ENCODE measurements at places on chromosomes 16 and 17.

DNA sequence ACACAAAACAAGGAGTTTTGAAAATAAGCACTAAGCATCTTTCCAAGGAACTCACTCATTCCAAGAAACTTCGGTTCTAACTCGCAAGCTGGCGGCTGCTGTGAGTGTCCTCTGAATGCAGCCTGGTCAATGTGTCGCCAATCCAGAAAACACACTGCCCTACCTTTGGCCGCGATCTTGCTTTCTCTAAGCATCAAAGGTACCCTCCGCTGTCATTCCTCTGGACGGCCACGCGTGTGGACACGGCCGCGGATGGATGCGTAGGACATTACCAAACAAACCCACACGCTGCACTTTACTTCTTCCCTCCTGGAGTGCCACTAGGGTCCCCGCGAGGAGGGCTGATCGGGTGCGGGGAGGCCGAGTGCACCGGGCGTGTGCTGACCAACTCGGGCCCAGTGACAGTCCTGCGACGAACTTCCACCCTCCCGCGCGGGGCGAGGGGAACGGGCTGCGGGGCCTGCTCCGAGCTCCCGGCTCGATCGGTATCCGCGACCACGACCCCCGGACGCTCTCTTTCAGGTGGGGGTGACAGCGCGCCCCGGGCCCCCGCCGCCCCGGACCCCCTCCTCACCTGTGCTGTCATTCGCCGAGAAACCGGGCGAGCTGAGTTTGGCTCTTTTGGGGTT lies 1.1 kb downstream of the CREBBP start:
- peak; percentile 4 for DNase-seq

DNA sequence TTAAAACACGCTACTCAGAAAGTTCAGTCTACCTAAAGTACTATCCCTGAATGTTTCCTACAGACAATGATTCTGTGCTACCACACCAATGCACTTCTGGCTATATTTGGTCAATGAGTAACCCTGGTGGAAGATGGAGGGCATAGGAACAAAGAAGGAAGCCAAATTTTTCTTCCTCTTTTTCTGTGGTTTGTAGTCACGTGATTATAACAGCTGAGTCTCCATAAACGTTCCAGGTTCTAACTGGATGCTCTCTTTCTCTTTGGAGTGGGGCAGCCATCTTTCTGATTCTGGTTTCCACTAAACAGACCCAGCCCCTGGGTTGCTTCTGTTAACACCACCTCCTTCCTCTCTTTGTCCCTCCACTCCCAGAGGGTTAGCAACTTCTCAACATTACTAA lies 274.9 kb downstream of the CDH11 start:
- no peak for DNase-seq

DNA sequence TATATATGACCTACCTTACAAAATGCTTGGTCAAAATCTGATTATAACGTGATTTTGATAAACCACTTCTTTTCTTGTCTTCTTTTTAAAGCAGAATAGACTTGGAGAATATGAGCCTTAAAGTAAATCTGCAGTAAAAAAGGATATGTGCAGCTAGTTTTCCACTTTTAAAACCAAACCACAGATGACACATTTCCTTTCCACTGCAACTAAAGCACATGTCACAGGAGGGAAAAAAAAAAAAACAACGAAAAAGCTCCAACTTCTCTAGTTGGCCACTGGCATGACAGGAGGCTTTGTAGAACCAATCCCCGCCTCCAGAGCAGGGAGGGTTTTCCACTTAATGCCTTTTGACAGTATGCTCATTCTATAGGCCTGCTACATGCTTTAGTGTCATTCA lies at the start of gene EVI2A:
Gene EVI2A, minus strand, starts transcription at position 142 of the 400 bp plus-strand sequence. CDS start 2,609 bp downstream, outside the sequence.
- DNase-seq, result peak; percentile 57

- no peak for DNase-seq
Observed at GRCh38 chr17:46078675-46079074, 79.6 kb downstream of the STH start.

DNA sequence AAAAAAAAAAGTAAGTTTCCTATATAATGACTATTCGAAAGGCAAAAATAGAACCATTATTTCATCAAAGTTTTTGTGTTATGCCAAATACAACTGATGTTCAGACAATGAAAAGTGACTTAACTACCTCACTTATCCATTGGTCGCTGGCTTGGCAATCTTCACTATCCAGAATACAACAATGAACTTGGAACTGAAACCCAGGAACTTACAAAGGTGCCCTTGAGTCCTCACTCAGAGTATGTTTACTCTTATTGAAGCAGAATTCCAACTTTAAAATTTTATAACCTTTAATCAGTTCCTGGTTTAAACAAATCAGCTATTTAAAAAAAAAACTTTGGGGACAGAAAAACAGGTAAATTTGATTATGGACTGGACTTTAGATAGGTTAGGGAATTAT lies 34.1 kb downstream of the HELZ start:
- DNase-seq, result no peak

DNA sequence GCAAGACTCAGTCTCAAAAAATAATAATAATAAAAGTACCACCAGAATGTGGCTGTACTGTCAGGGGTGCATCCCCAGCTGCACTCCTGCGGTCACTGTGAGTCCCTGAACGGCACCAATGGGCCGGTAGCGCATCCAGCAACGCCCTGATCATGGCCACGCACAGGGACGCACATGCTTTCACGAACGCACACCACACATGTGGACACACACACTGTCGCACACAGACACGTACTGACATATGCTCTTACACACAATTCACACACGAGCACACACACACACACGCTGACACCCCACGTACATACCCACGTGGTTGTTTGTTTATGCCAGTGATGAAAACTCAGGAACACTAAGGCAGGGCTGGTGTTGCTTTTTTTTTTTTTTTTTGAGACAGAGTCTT lies 21.8 kb downstream of the DOC2B start:
- DNase-seq, result no peak

GRCh38 chr17:78999947-79000395 lies 9.6 kb downstream of the CANT1 start:
- DNase-seq, result no peak

DNA sequence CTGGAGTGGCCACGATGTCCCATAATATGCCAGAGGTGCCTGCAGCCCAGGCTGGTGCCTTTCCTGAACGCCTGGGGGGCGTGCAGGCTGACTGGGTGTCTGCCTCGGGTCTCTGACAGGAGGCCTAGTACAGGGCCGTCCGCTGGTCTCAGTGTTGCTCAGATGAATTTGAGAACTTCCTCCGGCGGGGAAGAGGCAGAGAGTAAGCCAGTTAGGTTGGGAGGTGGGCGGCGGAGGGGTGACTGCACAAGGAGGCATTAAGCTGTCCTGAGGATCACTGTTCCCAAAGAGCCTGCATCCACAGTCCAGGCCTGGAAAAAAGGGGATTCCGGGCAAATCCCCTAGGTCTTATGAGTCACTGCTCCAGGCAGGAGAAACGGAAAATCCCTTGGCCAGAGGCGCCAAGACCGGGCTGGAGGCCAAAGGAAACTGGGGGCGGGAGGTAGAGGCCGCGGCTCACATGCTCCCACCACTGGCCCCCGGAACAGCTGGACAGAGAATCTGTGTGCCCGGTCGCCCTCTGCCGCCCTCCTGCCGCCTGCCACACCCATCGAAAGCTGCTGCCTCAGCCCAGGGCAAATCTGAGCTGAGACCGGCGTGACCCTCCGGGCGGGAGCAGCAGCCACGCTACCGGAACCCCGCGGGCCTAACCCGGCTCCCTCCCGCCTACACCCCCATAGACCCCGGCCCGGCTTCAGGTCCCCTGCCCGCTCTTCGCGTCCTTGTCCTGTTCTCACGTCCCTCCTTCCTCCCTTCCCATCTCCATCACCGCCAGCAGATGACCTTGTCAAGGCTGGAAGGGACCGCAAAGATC lies 1.2 kb downstream of the TRIM47 start:
- DNase-seq, result no peak

DNA sequence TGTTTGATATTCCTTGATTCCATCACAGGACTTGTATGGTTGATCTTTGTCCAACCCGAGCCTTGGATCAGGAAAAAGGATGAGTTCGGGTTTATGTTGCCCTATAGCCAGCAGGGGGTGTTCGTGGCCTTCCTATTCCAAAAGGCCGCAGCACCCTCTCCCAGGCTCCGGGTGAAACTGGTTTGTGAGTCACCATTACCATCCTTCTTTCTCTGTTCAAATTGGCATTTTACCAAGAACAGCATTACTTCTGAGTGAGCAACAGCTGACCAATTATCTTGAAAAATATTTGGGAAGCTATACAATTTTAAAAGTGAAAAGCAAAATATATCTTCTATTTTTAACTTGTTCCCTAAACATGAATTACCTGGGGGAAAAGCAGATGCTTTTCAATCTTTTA lies 24.3 kb upstream of the KRT20 start:
- DNase-seq, result peak; percentile 54

- DNase-seq, result no peak
Observed at GRCh38 chr17:81365601-81366585, 29.4 kb upstream of the BAHCC1 start.

- no peak for DNase-seq
Observed at GRCh38 chr16:16121185-16121727, 102.0 kb downstream of the ABCC6 start.

- DNase-seq, result no peak
Observed at GRCh38 chr16:50712560-50712898, 19.1 kb downstream of the NOD2 start.

- DNase-seq, result no peak
Observed at GRCh38 chr17:17141279-17141678, 64.9 kb downstream of the PLD6 start.

- DNase-seq, result no peak
Observed at GRCh38 chr17:78324391-78325075, 35.3 kb downstream of the SOCS3 start.

GRCh38 chr16:31071861-31072260 lies 2.2 kb downstream of the ZNF668 start:
- no peak for DNase-seq

DNA sequence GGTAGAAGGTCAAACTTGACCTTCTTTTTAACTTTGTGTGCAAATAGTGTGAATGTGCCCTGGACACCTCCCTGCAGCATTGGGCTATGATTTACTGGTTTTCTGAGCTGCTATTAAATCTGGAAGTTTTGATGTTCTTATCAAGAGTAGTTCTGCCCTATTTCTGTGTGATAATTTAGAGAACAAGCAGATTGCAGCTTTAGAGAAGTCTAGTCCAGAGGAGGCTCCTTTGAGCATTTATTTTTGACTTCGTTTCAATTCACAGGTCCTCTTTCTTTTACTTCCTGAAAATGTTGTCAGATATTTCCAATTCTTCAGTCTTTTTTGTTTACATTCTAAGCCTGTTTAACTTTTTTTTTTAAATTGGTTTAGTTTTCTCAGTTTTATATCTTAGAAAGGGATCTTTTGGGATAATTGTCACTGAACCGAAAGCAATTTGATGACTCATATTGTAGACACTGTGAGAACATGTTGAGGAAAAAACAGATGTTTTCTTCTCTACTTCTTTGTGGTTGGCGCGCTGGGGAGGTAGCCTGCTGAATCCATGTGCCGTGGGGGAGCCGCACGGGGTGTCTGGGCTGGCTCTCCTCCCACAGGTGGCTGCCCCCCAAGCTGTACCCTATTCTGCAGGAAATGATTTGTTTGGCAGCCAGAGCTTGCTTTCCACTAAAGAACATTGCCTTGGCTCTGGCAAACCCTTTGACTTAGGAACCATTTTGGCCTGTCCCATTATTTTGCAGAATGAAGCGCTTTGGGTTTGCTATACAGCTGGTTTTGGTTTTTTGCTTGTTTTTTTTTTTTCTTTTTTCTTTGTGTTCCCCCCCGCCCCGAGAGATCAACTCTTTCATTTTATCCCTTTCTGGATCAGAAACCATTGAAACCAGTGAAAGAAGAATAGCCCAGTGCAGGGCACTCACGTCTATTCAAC lies 53.4 kb downstream of the MFSD11 start:
- DNase-seq, result no peak

DNA sequence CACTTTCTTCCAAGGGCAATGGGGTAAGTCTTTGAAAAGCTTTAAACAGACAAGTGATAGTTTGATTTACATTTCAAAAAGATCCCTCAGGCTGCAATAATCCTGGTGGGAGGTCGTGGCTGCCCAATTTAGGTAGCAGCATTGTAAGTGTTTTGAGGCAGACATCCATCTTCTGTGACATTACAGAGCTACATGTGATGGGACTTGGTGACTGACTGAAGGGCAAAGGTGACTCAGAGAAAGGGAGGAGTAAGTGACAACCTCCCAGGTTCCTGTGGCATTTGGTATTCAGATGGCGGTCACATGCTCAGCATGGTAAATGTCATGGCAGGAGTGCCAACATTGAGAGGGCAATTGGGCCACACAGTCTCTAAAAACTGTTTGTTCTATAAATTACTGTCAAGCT lies 26.5 kb downstream of the STAT3 start:
- no peak for DNase-seq

DNA sequence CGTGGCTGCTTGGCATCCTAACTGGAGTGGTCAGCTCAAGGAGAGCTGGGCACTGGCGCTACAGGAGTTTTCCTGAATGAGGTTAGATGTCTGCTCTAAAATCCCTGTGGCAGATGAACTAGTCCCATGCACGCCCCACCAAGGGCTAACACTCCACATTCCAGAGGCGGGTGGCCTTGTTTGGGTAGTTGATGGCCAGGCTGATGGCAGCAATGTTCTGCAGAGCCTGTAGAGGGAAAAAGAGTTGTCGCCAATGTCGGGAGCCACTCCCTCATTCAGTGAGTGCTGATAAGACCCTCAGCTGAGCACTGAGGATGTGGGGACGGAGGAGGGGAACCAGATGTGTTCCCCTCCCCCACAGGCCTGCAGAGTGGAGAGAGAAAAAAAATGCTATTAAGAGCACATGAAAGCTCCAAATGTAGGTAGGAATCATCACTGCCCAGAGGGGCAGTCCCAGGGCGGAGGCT lies 42.5 kb upstream of the ATP2A3 start:
- no peak for DNase-seq

GRCh38 chr17:73043686-73044581 lies 48.6 kb downstream of the SLC39A11 start:
- DNase-seq, result no peak

DNA sequence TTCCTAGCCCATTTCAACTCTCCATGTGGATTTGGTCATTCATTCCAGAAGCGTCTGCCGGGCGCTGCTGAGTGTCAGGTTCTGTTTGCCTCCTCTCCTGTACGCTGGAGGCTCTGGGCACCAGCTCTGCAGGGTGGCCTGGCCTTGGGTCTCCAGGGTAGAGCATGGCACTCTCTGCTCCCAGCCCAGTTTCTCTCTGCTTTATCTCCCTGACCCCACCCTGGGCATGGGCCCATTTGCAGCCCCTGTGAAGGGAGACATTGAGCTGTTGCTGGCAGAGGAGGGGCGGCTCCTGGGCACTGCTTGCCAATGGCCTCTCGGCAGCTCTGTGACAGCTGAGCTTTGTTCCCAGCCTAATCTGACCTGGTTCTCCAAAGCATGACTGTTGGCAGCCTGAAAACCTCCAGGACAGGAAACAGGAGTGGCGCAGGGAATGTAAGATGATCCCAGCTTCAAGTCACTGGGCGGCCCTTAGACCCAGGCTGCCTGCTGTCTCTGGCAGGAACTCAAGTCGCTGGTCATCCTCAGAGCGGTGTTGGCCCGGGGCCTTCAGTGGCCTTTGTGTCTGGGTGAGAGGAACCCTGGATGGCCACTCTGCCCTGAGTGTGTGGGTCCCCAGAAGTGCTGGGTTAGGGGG lies 146.8 kb downstream of the SEC14L1 start:
- DNase-seq, result no peak

- no peak for DNase-seq
Observed at GRCh38 chr17:75737133-75737962, 16.1 kb downstream of the ITGB4 start.

- DNase-seq, result no peak
Observed at GRCh38 chr17:59423903-59424302, 92.4 kb downstream of the YPEL2 start.

- DNase-seq, result no peak
Observed at GRCh38 chr17:70813355-70813930, 644.1 kb downstream of the KCNJ2 start.

- no peak for DNase-seq
Observed at GRCh38 chr16:57800200-57801097, 1.8 kb downstream of the KIFC3 start.

- DNase-seq, result no peak
Observed at GRCh38 chr16:73171380-73171779, 123.5 kb upstream of the ZFHX3 start.

Data from T-helper 9 cell (primary cell).